ENCODE measurements at places on chromosomes 6 and 20.

GRCh38 chr6:582370-582769 is 74.5 kb downstream of the HUS1B start:
- no peak for DNase-seq

DNA sequence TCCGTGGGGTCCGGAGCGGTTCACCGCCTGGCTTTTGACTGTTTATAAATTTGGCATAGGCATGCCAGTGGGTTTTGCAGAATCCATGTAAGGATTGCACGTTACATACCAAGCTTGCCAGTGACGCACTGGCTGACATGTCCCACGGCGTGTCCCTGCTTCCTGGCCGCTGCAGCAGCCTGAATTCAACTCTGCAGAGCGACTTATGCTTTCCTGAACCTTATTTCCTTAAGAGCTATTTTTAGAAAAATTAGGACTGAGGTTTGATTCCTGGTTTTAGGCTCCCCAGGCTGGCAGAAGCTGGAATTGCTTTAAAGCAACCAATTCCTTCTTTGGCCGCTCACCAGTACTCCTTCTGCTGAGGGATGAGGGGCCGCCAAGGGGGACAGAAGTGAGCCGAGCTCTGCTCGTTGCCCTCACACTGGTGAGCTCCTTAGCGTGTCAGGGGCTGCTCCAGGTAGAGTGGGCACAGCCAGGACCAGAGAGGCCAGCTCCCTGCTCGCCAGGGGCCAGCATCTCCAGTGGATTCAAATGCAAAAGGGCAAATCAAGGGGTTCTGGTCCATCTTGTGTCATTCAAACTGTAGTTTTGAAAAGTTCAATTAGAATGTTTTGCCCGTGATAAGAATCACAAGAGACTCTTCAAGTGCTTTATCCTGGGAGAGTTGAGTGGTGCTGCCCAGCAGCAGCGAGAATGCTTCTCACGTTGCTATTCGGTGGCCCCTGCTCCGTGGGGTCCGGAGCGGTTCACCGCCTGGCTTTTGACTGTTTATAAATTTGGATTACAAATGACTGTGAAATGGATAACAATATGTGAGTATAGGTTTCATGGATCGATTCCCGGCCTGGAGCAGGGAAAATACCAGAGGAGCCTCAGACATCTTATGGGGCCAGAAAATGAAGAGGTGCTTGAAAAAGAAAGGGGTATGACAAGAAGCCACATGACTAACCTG is 17.5 kb upstream of the IRF4 start:
- DNase-seq = no peak

GRCh38 chr6:13614126-13614925 is 809 bp upstream of the NOL7 start:
- DNase-seq = no peak

GRCh38 chr20:51220293-51220706 is 197.4 kb upstream of the KCNG1 start:
- DNase-seq = peak; percentile 27

DNA sequence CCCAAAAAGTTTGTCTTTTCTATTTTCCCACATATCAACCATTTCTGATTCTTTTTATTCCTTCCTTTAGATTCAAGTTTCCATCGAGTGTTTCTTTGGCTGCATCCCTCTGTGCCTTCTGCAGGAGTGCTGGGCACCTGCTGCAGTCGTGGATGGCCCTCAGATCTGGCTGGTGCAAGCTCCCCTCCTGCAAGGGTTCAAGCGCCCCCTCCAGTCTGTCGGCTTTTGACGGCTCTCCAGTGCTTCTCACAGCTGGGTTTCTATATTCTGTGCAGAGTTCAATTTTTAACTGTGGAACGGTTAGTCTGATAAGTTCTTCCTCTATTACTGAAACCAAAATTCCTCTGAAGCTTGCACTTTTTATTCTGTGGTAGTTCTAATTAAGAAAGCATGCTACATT is 132.1 kb downstream of the HUS1B start:
- DNase-seq = no peak

DNA sequence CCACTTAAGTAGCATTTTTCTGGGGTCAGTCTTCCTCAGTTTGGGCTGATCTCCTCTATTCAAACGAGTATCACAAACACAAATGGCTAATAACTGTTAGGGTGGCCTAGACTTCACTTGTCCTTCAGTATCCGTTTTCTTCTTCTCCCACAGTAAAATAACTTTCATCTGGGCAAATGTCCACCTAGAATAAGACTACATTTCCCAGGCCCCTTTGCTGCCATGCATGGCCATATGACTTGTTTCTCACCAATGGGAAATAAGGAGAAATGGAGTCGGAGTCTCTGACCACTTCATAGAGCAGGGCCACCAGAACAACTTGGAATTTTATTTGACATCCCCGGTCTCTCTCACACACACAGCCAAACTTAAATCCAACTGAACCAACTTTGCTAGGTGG is 51.4 kb downstream of the SULF2 start:
- no peak for DNase-seq

GRCh38 chr6:113052506-113052905 is 705.4 kb downstream of the RFPL4B start:
- no peak for DNase-seq

Measured in activated CD4-positive, CD25-positive, alpha-beta regulatory T cell (primary cell).